Bladder microvascular endothelial cell (primary cell): ENCODE measurements at places on chromosomes 2 and 18. TPM values are rescaled to one million over a fixed set of nuclear protein-coding genes. Genes with fewer than 3 reads are reported as not detected.

The KIF5C gene
- total RNA-seq: 0.16 and 0.57 TPM in 2 replicates

The LYG2 gene
- not detected in 2 replicates for total RNA-seq

The MCM6 gene
- total RNA-seq: 18.8 and 31.6 TPM in 2 replicates

The TEX44 gene
- total RNA-seq: not detected in 2 replicates

The MC2R gene
- not detected in 2 replicates for total RNA-seq

The XIRP2 gene
- total RNA-seq: 0.06 and 0.16 TPM in 2 replicates

The LRRFIP1 gene
- 134 and 166 TPM in 2 replicates for total RNA-seq

The TCF7L1 gene
- total RNA-seq: 2.9 and 10.3 TPM in 2 replicates

The SPDYA gene
- total RNA-seq: 0.32 and 1.3 TPM in 2 replicates

The PRKAG3 gene
- total RNA-seq: not detected in 2 replicates

The SH2D6 gene
- 0.16 and 0.19 TPM in 2 replicates for total RNA-seq

The CD8B2 gene
- total RNA-seq: not detected in 2 replicates

The CD302 gene
- 4.2 and 11.6 TPM in 2 replicates for total RNA-seq

The PLEKHH2 gene
- under 0.01 and 0.25 TPM in 2 replicates for total RNA-seq

The GRP gene
- not detected in 2 replicates for total RNA-seq

The KIAA2012 gene
- total RNA-seq: not detected in 2 replicates

The GALNT14 gene
- 0.13 and 0.32 TPM in 2 replicates for total RNA-seq

The ACTG2 gene
- total RNA-seq: 0.81 TPM in 1 of 2 replicates, not detected in the other

The AOX1 gene
- 0.97 and 2.7 TPM in 2 replicates for total RNA-seq

The FEV gene
- not detected in 2 replicates for total RNA-seq

The RAX gene
- total RNA-seq: not detected in 2 replicates

The ASB18 gene
- total RNA-seq: 0.25 TPM in 1 of 2 replicates, not detected in the other

The EPB41L3 gene
- 15.4 and 27.3 TPM in 2 replicates for total RNA-seq

The CACNB4 gene
- under 0.01 and 0.38 TPM in 2 replicates for total RNA-seq

The CDH2 gene
- 4.7 and 17.4 TPM in 2 replicates for total RNA-seq

The OBSL1 gene
- total RNA-seq: 13.9 and 33.5 TPM in 2 replicates

The ONECUT2 gene
- total RNA-seq: 0.06 TPM in 1 of 2 replicates, not detected in the other

The SERPINB12 gene
- total RNA-seq: not detected in 2 replicates

The MYOM1 gene
- 0.16 and 8.1 TPM in 2 replicates for total RNA-seq

The WDFY1 gene
- total RNA-seq: 94.9 and 161 TPM in 2 replicates

The OSR1 gene
- under 0.01 and 0.69 TPM in 2 replicates for total RNA-seq

The ITGA4 gene
- 1.9 and 7.8 TPM in 2 replicates for total RNA-seq

The RBM43 gene
- 2.5 and 2.6 TPM in 2 replicates for total RNA-seq

The FOXI3 gene
- total RNA-seq: not detected in 2 replicates
